Hypothalamus (tissue), 51 donors: ENCODE measurements at places on chromosomes 6 and 20.

GRCh38 chr6:71287926-71288227, 734 bp upstream of the OGFRL1 start:
- no peak for DNase-seq

GRCh38 chr6:132188556-132189264, 212.6 kb downstream of the MOXD1 start:
- DNase-seq: no peak

- DNase-seq: no peak
Observed at GRCh38 chr6:152426276-152426675, 210.9 kb downstream of the SYNE1 start.

DNA sequence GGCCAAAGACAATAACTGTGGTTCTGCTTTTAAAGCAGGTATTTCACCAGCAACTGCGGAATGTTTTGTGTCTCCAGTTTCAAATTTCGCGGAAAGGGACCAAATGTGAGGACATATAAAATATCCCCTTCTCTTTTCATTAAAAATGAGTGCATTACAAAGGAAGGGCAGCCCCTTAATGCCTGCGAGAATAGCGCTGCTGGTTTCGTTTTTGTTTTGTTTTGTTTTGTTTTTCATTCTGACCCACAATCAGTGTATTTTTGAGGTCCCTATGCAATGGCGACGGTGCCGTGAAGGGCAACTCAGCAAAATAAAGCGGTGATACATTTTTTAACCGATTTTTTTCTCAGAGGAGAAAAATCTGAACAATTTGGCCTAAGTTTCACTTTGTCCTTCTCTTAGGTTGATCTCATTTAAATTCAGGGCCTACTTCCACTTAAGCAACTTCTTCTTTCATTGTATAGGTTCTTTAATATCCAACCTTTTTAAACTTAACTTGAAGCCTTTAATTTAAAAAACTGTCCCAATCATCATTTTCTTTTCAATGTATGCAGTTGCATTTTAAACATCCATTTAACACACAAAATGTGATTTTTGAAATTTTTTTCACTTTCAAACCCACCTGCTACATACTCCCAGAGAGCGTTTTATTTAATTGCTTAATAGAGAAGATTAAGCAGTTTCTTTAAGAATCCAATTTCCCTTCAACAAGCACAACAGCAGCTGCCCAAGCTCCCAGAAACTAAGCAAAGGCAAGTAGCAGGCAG, 2.9 kb upstream of the HIVEP2 start:
- DNase-seq: no peak

- DNase-seq: no peak
Observed at GRCh38 chr6:90336388-90336947, 39.8 kb upstream of the BACH2 start.

- no peak for DNase-seq
Observed at GRCh38 chr6:83270971-83271719, 78.0 kb downstream of the RWDD2A start.

GRCh38 chr20:44457016-44457415, 18.7 kb upstream of the TTPAL start:
- DNase-seq: no peak

DNA sequence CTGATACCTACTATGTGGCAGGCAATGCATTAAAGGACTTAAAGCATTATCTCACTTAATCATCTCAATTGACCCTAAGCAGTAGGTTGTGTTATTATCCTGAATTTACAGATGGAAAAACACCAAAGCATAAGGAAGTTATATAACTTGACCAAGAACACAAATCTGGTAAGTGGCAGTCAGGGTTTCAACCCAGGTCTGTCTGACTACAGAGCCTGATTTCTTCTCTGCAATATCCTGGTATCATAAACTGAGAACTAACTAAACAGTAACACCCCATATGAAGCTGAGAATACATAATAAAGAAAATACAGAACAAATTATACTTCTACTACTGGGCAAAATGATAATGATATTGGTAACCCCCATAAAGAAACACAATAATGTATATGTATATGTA, 13.8 kb upstream of the DST start:
- no peak for DNase-seq

- DNase-seq: no peak
Observed at GRCh38 chr6:125271486-125272159, 30.1 kb downstream of the HDDC2 start.

DNA sequence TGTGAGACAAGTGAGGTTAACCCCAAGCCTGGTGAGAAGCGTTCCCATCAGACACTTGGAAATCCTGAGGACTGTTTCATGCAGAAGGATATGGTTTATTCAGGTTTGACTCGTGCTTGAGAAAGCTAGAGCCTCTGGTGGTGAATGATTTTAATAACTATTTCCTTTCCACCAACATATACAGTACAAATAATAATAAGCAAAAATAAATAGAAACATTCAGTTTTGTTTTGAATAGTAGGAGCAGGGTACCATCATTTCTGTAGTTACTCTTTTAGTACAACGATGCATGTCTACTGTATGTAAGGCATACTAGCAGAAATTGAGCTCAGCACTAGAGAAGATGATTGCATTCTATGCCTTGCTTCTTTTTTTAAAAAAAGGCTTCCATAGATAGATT, 33.5 kb downstream of the PLG start:
- no peak for DNase-seq

DNA sequence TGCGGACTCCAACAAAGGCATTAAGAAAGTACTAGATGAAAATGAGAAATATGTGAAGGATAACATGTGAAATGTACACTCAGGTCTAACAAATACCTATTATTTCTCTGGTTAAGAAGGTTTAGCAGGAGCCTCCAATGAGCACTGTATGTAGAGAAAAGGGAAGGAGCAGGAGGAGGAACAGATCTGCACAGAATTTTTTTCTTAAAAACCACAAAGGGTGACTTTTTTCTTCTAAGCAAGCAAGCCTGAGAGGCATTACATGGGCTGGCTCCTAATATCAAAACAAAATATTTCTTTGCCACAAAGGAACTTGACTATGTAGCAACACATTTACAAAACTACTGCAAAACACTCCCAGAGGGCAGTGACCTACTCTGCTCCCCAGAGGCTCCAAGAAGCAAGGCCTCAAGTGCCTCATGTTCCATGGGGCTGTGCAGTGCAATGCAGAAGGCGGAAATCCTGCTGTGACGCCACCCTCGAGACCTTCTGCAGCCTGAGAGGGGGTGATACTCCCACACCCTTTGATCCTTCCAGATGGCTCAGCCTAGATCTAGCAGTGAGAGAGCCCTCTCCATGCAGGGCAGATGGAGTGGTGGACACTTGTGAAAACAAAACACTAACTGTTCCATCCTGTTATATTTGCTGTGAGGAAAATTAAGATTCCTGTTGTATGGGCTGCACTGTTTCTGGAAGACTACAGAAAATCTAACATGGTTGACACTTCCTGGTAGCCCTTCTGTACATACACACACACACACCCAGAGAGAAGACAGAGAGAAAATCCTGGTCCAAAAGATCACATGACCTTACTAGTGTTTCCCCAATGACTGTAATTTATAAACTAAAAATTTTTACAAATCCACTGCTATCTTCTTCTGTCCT, 36.0 kb upstream of the SMIM29 start:
- DNase-seq: no peak

DNA sequence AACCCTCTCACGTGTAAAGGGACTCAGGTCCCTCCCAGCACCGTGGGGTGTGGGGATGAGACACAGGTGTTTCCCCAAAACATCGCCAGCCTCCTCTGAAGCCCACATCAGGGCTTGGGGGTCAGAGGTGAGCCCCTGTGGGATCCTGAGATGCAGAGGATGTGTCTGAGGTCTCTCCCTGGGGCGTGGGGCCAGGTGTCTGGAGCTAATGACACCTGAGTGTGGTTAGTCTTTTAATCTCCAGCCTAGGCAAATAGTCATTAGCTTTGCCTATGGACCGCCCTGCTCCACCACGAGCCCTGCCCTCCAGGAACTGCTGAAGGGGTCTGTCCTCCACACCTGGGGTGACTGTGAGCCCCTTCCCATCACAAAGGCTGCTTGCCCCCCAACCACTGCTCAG, 1.7 kb downstream of the SRMS start:
- no peak for DNase-seq

DNA sequence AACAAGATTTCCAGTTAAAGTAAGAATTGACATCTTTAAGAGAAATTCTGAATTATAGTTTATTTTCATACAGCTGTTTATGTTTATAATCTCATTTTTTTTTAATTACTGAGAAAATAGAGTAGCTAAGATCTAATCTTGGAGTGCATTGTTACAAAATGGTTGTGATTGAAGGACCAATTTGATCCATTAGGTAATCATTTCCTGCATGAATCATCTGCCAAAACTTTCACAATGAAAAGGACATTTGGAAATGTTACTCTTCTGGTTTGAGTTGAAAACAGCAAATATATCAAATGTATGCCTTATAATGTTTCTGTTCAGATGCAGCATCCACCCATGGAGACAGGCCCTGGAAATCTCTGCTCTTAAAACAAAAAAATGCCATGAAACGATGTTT, 19.0 kb downstream of the TUBB2A start:
- DNase-seq: no peak

DNA sequence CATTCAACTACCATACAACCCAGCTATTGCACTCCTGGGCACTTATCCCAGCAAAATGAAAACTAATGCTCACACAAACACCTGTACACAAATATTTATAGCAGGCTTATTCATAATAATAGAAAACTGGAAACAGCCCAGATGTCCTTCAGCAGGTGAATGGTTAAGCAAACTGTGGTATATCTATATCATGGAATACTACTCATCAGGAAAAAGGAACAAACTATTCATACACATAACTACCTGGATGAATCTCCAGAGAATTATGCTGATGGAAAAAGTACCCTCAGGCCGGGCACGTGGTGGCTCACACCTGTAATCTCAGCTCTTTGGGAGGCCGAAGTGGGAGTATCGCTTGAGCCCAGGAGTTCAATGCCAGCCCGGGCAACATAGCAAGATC, 3.8 kb upstream of the BLTP3A start:
- no peak for DNase-seq

DNA sequence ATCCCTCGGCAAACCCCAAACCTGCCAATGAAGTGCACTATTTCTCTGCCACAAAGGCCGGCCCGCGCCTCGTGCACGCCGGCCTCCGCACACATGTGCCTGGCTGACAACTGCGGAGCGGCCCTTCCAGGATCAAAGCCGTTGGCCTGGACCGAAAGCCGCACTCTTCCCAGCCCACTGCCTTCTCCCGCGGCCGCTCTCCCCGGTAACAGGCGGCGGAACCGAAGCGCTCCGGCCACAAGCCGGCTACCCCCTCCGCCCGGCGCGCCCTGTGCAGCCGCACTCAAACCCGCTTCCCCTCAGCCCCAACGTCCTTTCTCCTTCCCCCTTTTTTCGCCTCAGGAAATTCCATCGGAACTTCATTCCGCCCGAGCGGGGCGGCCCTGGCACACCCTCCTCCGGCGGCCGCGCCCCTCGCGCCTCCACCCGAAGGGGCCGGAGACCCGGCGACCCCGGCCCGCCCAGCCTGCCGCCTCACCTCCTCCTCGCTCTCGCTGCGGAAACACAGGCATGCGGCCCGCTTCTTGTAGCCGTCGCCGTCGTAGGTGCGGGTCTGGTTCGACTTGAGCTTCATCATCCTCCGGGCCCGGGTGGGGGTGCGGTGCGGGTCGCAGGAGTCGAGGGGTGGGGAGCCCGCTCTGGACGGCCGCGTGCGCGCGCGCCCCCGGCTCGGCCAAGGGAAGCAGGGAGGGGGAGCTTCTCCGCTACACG, 528 bp downstream of the NUDT3 start:
- peak; percentile 48 for DNase-seq

DNA sequence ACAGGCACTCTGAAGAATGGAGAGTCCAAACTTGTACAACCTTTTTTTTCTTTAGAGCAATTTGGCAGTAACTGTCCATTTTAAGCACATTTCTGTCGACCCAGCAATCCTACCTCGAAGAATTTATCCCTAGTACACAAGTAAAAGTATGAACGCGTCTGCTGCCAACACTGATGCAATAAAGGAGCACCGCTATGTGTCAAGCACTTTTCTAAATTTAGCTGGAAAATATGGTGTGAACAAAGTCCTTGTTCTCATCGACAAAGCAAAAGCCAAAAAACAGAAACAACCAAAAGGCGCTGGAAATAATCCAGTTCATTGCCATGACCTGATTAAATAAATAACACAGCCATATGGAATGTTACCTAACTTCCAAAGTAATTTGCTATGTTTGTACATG, 1.1 kb downstream of the DPM1 start:
- DNase-seq: no peak

DNA sequence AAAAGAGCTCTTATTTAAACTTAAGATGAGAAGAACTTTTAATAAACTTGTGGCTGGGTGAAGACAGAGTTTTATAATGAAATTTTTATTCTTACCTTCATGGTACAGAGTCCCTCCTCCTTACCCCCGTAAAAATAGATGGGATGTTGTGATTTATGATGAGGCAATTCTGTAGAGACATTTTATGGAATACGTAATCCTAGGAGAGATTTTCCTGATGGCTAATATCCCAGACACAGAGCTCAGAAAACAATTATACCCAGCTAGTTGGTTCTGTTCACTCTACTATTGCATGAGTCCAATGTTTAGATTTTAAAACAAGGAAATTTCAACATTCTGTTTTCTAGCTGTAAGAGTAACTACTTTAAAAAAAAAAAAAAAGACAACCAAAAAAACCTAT, 43.4 kb downstream of the MTHFD1L start:
- DNase-seq: no peak

DNA sequence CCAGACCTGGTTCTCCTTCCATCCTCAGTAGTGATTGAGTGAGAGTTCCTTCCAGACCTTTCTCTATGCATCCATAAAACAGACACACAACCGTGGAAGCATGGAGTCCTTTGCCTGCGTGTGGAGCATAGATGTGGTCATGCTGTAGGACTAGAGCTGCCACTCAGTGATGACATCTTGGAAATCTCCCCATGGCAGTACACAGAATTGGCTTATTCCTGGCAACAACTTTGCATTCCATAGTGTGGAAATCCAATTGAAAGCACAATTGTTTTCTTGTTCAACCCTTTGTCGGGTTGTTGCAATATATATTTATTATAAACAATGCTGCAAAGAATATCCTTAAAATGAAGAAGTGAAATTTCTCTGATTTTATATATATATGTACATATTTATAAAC, 547.8 kb downstream of the CDH26 start:
- no peak for DNase-seq

DNA sequence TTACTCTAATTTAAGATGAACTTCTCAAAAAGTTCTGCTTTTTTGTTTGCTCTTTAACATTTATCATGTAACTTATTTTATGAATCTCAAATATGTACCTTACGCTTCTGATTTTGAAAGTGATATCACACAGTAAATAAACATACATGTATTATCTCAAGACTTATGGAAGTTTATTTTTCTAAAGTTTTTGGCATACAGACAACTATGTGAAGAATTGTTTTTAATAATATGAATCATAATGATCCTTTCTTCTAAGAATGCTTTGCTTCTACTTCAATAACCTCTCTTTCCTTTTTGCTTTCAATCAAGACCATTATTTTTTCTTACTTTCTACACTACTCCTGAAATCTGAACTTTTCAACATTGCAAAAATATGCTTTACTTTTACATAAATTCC, 816.4 kb downstream of the EYS start:
- no peak for DNase-seq

- DNase-seq: no peak
Observed at GRCh38 chr6:150576651-150577226, 22.9 kb upstream of the PLEKHG1 start.
